ENCODE measurements at places on chromosomes 3 and 15. TPM values are rescaled to one million over a fixed set of nuclear protein-coding genes. Genes with fewer than 3 reads are reported as not detected.

PARP15 gene
- 0.78 TPM for total RNA-seq

CDHR4 gene
- total RNA-seq: not detected

GOLGA6L10 gene
- total RNA-seq: 1.4 TPM

FBN1 gene
- 2.4 TPM for total RNA-seq

CMTM7 gene
- total RNA-seq: 6.1 TPM

DVL3 gene
- total RNA-seq: 35.5 TPM

CKMT1B gene
- total RNA-seq: 3.2 TPM

LZTFL1 gene
- 8.0 TPM for total RNA-seq

POMGNT2 gene
- total RNA-seq: 7.5 TPM

CLDN1 gene
- 20.6 TPM for total RNA-seq

MTHFS gene
- 19.8 TPM for total RNA-seq

ERICH6 gene
- total RNA-seq: not detected

HDC gene
- total RNA-seq: not detected

GATM gene
- 862 TPM for total RNA-seq

MEF2A gene
- 13.3 TPM for total RNA-seq

LARP6 gene
- total RNA-seq: 9.6 TPM

PPP1R14D gene
- not detected for total RNA-seq

C3orf49 gene
- not detected for total RNA-seq

EXD1 gene
- not detected for total RNA-seq

CCR9 gene
- total RNA-seq: not detected

SLCO2A1 gene
- total RNA-seq: 16.8 TPM

NANOGP8 gene
- 0.69 TPM for total RNA-seq

ATP2B2 gene
- total RNA-seq: 0.19 TPM

DNA sequence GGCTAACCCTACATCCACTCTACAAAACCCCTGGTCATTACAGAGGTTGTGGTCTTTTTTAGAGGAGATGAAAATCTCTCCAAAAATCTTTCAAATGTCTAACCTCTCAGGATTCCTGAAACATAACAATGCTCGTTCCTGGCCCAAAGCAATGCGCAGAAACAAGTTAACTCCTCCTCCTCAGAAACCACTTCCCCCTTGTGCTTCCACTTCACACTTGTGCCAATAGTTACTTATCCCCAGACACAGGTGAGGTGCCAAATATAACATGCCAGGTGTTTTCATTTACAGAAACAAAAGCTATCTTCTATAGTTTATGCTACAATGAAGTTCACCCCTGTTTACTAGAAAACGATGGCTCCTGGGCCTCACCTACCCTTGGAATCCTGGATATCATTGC is 6.2 kb downstream of the NDUFAF1 start:
- no peak for DNase-seq

DNA sequence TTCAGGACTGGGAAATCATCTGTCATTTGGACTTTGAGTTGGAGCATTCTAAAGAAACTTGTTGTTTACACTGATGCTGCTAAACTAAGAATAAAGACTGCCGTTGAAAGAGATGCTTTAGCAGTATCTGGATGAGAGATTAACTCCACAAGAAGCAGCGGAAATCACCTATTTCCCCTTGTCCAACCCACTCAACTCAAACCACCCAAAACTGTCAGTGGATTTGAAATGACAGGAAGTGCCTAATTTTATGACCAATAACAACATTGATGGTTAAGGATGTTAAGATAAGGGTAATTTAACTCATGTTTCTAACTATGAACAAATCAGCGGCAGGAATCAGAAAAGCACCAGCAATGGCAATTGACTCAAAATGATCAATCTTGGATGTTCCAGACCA is 110.8 kb upstream of the NR2F2 start:
- DNase-seq: no peak

GRCh38 chr3:159937561-159938166 is 51.0 kb upstream of the IL12A start:
- no peak for DNase-seq

GRCh38 chr15:96187341-96188305 is 142.9 kb upstream of the NR2F2 start:
- DNase-seq: no peak

- no peak for DNase-seq
These were observed 8.3 kb upstream of the UBE2E1 start for GRCh38 chr3:23797491-23797890.

GRCh38 chr3:158522221-158523136 is 48.5 kb upstream of the MLF1 start:
- no peak for DNase-seq

GRCh38 chr3:171503817-171504216 is 43.6 kb upstream of the TNIK start:
- no peak for DNase-seq

DNA sequence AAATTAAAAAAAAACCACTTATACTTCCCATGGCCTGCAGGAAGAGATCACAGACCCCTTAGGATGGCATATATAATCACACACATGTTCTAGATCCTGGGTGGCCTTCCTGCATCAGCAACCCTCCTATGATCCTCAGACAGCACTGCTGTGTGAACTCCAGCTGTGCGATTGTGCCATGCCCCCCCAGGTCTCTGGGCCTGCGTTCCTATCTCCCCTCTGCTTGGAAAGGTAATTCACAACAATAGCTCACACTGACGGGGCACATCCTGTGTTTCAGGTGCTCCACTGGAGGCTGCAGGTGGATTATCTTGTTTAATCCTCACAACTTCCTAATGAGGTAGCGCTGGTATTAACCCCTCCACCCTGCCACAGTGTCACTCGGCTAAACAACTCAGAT is 71.2 kb upstream of the GLCE start:
- DNase-seq: no peak

- peak; percentile 27 for DNase-seq
These were observed 6.2 kb upstream of the MAP1A start for GRCh38 chr15:43511012-43511885.

GRCh38 chr15:100909989-100910955 is 8.9 kb upstream of the LRRK1 start:
- DNase-seq: no peak

DNA sequence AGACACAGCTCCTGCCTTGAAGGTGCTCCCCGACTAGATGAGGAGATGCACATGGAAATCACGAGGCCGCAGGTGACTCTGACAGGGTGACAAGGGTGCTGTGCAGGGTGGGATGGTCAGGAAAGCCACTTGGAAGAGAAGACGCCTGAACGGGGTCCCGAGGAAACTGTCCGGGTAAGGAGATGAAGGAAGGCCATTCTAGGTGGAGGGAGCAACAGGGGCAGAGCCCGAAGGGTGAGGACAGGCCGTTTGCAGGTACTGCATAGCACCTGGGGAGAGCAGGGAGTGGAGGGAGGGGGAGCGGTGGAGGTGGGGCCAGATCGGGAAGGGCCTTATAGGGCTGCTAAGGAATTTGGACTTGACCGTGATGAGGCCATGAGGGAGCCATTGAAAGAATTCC is 105.6 kb upstream of the DLG1 start:
- no peak for DNase-seq

DNA sequence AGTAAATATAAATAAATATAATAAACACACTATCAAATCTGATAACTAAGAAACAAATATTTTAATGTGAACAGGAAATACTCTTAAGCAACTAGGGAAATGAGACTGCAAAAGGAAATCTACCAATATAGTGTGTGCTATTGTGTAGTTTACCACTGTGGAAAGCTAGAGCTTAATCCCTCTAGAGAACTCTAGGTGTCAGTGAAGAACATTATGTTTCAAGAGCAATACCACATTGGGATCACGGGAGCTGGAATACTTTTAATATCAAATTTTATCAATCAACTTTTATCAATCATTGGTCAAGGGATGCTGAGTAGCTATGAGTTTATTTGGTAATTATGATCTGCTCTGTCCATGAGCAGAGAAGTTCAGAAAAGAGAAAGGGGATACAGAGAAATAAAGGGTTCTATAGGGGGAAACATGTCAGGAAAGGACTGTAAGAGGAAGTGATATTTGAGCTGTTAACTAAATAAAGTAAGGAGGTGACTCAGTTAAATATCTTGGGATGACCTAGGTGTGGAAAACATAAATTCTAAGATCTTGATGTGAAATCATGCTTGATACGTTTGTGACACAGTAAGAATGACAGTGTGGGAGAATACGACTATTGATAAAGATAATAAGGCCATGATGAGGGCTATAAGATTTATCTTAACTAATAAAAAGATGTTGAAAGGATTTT is 762.2 kb upstream of the ALCAM start:
- no peak for DNase-seq

GRCh38 chr3:39705351-39705900 is 104.0 kb upstream of the MYRIP start:
- no peak for DNase-seq

DNA sequence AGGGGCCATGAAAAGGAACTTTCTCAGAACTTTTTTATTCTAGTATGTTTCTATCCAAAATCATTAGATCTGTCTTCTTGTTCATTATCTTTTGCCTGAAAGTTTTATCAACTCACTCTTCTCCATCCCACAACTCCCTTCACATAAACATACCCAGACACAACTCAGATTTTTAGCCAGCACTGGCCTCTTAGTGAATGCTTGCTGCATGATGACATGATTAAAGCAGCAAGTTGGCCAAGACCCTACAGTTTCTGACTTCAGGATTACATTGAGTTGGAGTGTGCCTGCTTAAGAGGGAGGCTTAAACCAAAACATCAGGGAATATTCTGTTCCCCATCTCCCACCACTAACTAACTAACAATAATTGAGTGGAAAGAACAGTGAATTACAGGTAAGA is 38.1 kb downstream of the PLSCR2 start:
- no peak for DNase-seq

GRCh38 chr15:92687746-92688145 is 32.2 kb upstream of the FAM174B start:
- no peak for DNase-seq

DNA sequence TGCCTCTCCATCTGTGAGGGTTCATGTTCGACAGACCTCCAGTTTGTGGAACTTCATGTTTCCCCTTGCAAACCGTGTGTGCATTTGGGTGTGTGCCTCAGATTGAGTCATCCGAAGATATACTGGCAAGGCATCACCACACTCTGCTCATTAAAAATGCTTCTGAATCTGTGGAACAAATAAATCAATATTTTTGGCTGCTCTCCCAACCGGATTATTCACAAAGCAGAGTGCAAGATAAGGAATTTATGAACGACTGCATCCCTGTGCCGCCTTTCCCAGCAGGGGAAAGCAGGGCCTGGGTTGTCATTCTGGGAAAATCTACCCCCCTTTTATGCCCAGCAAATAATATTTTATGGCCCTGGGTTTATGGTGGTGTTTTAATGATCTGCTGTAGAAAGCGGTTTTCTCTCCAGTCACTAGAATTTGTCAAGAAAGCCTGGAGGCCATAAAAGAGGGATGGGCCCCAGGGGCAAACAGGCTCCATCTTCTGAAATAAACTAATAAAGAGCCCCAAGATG is 4.2 kb upstream of the WNT5A start:
- DNase-seq: peak; percentile 21

DNA sequence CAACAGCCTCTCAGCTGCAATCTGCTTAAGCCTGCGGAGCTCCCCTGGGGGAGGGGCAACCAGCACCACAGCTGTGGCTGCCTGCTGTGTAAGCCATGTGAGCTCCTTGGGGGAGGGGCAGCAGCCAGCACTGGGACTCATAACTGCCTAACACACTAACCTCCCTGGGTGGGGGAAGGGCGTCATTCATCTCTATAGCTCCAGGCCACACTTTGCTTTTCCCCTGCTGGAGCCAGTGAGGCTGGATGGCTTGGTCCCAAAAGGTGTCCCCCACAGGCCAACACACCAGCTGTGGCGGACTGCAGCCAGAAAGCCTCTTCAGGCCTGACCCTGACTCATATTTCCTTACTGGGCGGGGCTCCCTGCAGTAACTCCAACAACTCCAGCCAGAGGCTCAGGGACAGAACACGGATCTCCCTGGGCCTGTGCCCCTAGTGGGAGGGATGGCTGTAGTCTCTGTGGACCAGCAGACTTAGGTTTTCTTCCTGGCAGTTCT is 129.8 kb downstream of the PPM1L start:
- peak; percentile 36 for DNase-seq

DNA sequence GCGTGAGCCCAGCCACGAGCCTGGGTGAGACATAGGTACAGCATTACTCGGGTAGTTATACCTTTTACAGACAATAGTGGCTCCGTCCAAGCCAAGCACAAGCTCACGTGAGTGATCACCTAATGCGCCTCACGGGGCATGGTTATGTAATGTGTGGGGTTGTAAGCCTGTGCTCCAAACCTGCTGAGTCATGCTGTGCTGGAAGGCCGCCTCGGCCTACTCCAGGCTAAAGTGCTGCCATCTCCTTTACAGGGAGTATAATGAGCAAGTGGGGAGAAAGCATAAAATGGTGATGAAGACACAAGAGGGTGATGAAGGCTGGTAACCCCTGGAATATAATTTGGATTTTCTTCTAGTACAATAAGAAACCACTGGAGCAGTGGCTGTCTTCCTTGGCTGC is 175.8 kb upstream of the STT3B start:
- no peak for DNase-seq

- no peak for DNase-seq
These were observed 22.4 kb upstream of the SMAD6 start for GRCh38 chr15:66679657-66680108.

GRCh38 chr15:96320703-96321638 is 9.5 kb upstream of the NR2F2 start:
- DNase-seq: no peak

GRCh38 chr15:67543348-67543718 is 830 bp downstream of the MAP2K5 start:
- DNase-seq: peak; percentile 25

GRCh38 chr3:21544076-21544462 is 206.9 kb downstream of the ZNF385D start:
- no peak for DNase-seq

- DNase-seq: no peak
These were observed 399.5 kb upstream of the GOLIM4 start for GRCh38 chr3:168495270-168495669.

DNA sequence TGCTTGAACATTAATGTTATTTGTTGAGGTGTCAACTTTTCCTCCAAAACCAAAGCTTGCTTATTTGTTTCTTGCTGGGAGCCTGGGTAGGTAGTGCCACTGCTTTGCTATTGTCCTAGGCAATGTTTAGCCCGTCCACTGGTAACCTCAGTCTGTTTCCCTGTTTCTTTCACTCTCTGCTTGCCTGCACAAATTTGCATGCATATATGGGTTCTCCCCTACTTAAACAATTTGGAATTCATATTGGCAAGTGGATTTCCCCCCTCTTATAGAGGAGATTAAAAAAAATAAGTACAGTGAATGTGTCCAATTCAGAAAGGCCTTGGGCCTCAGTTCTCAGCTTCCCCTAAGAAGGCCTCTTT is 45.0 kb upstream of the BOC start:
- DNase-seq: no peak

DNA sequence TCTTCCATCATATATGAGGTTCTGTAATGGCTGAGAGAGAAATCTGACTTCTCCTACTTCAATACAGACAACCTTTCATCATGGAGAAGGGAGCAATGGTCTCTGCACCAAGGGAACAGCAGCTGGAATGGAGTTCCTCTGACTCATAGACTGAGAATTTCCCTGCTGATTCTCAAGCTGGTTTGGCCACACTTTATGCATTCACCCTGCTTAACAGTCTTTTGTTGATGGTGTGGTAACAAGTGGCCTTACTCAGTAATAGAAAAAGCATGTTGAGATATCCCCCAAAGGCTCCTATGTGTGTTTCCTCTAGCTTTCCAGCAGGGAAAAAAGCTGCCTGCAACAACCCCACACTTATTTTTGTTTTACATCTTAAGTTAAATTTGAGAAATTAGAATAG is 138.1 kb downstream of the GREM1 start:
- DNase-seq: no peak

GRCh38 chr3:100042166-100042981 is 71.9 kb downstream of the FILIP1L start:
- no peak for DNase-seq

- DNase-seq: no peak
These were observed 779 bp downstream of the GRIP2 start for GRCh38 chr3:14539384-14539741.
